ENCODE measurements at places on chromosomes 4 and X. TPM values are rescaled to one million over a fixed set of nuclear protein-coding genes. Genes with fewer than 3 reads are reported as not detected.
A peak's percentile ranks its signal among the peaks of the same experiment; 100 is the strongest.

The EBP gene
- total RNA-seq: 112 TPM

The LDOC1 gene
- 5.8 TPM for total RNA-seq

The PHOX2B gene
- total RNA-seq: not detected

The GYPE gene
- total RNA-seq: 0.46 TPM

The PHF8 gene
- total RNA-seq: 59.7 TPM

The PITX2 gene
- not detected for total RNA-seq

GRCh38 chrX:150459196-150459595 is 96.1 kb downstream of the MAMLD1 start:
- no peak for DNase-seq

DNA sequence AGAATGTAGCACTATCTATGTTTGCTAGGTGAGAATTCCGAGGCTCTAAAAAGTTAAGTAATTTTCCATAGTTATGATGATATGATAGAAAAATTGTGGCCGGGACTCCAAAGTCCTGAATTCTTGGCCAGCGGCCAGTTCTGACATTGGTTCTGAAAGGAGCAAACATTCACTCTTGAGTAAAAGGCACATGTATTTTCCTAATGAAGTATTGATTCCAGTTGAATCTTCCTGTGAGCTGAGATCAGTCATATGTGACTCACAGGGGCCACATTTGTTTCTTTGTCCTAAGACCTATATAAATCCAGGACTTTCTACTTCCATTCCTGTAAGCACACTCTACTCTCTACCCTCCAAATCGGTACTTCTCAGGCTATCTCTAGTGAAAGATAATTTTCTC is 349.9 kb downstream of the BMPR1B start:
- DNase-seq: no peak

- no peak for DNase-seq
Observed at GRCh38 chrX:68697465-68698125, 50.1 kb downstream of the STARD8 start.

GRCh38 chr4:149923736-149924135 is 108.1 kb upstream of the IQCM start:
- no peak for DNase-seq

DNA sequence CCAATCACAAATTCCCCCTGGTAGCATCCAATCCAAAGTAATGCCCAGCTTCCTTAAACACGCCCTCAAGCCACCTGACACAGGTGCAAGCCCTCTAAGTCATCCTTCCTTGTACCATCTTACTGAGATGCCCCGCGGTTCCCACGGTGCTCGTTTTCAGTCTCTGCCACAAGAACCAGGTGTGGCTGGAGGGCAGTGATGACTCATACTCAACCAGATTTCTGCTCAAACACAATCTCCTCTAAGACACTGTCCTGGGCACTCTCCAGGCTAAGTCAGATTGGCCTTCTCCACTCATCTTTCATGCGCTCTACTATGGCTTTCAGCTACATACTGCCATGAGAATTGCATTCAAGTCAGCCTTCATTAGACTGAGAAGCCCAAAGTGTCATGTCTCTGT is 3.5 kb downstream of the SH3KBP1 start:
- no peak for DNase-seq

GRCh38 chr4:20639346-20639745 is 60.9 kb upstream of the PACRGL start:
- no peak for DNase-seq

- DNase-seq: peak; percentile 68
Observed at GRCh38 chr4:110631584-110632505, 9.0 kb upstream of the PITX2 start.

DNA sequence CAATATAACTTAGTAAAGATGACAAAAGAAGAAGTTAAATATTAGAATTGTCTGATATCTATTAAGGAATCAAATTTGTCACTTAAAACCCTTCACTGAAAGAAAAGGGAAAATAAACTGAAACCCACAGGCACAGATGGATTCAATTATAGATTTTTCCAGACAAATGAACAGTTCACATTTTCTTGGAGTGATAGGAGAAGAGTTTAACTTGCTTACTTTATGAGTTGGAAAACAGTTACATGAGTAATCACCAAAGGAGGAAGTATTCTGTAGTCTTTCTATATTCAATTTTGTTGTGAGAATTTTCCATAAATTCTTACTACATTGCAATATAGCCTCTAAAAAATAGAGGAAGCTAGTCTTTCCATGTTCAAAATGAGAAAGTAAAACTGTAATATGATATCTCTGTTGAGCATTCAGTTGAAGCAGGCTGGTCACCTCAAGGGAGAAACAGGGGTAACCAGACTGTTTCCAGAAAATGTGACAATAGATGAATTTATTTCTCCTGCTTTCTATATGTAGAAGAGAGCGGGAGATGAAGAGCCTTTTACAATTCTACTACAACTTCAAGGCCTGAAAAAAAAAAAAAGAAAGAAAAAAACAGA is 330.3 kb upstream of the EPHA5 start:
- DNase-seq: no peak

- DNase-seq: no peak
Observed at GRCh38 chr4:12987284-12987683, 496.9 kb downstream of the RAB28 start.

DNA sequence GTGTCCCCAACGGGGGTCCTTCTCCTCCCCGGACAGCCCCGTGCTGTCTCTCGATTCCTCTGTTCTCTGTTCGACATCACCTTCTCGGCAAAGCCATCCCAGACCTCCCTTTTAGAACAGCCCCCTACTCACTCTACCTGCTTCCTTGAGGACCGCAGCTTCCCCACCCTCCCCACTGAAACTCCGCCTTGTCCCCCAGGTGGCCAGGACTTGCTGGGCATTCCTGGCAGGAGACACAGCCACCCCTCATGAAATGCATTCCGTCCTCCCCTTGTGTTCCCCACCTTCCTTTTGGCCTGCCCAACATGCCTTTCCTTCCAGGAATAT is 34.8 kb upstream of the GPR78 start:
- DNase-seq: no peak

DNA sequence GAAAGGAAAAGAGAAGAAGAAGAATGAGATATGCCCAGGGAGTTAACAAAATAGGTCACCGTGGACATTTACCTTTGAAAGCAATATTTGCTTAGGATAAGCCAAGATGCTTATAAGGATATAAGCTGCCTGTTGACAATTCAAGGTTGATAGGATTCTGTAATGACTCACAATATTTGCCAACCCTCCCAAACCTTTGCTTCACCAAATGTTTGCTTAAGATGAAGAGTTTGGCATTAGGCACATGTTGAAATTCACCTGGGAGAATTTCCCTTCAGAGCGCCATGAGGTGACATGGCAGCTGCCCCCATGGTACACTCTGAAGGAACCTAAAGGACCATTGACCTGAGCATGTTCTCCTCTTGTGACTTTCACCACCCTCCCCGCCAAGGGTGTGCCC is 4.6 kb downstream of the PALLD start:
- no peak for DNase-seq

DNA sequence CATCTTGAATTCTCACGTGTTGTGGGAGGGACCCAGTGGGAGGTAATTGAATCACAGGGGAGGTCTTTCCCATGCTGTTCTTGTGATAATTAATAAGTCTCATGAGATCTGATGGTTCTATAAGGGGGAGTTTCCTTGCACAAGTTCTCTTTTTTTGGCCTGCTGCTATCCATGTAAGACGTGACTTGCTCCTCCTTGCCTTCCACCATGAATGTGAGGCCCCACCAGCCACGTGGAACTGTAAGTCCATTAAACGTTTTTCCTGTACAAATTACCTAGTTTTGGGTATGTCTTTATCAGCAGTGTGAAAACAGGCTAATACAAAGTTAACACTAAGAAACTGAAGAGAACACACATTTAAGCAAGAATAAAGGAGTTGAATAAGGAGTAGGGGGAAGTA is 16.0 kb downstream of the TBCK start:
- no peak for DNase-seq

GRCh38 chr4:15003891-15004738 is 1.8 kb downstream of the CPEB2 start:
- DNase-seq: peak; percentile 59

DNA sequence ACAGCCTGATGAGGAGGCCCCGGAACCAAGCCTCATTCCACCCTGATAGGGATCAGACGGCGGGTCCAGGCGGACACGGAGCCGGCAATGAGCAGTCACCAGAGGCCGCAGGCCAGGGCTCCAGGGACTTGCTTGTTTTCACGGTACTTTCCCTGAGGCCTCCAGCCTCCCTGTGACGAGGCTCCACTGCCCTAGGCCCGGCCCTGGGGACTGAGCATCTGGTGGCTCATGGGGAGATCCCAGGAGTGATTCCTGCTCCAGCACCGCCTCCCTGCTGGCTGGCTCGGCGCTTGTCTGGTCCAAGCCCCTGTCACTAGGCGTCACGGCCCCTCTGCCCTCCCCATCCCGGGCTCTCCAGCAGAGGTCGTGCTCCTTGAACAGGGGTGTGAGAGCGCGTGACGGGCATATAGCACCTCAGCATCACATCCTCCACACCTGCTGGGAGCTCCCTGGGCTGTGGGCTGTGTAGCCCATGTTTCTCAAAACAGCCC is 14.1 kb downstream of the HTRA3 start:
- no peak for DNase-seq

- DNase-seq: no peak
Observed at GRCh38 chr4:148095346-148095923, 346.8 kb downstream of the NR3C2 start.

DNA sequence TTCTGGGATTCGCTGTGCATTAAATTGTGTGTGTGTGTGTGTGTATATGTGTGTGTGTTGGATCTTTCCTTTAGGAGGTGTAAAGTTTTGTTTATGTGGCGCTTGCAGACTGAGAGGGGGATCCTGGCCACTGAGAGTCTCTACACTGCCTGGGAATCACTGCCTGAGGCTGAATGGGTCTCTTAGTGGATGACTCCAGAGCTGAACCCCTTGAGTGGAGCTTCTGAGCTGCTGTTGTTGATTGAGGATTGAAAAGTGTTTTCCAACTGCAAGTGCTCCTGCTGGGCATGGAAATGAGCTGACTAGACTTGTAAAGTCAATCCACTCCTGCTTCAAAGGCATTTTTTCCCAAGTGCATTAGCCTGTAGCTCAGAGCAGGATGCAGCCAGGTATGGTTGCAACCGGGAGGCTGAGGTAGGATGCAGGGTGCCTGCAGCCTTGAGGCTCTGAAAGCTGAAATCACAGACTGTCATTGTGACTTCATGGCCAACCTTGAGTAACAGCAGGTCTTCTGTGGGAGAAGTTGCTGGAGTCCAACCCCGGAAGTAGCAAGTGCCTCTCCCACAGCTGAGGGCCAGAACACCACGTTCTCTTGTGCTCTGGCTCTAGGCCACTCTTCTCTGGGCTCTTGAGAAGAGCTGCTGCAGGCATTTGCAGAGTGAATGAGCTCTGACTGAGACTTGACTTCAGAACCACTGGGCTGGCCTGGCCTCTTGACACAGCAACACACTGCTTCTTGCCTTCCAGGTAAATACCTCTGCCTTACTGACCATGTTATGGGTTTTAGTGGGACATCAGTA is at the start of gene TBX22:
TBX22 (plus strand) TSS at position 613 of the 800 bp plus-strand sequence. CDS start 7,517 bp downstream, outside the sequence.
- no peak for DNase-seq

- DNase-seq: no peak
Observed at GRCh38 chr4:184104419-184105101, 113.1 kb downstream of the ENPP6 start.

GRCh38 chrX:26373829-26374228 is 157.9 kb downstream of the MAGEB5 start:
- no peak for DNase-seq

DNA sequence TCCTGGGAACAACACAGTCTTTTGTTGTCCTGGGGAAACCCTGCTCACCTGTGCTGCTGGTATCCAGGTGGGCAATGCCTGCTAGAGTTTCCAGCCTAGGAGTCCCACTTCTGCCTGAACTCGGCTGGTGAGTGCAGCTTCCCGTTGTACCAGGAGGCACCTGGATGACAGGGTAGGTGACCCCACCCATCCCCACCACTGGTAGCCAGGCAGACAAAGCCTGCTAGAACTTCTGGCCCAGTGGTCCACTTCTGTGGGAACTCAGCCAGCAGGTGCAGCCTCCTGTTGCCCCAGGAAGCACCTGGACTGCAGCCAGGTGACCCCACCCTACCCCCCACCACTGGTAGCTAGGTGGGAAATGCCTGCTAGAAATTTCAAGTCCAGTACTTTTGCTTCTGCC is 9.7 kb upstream of the TCEAL2 start:
- DNase-seq: no peak

DNA sequence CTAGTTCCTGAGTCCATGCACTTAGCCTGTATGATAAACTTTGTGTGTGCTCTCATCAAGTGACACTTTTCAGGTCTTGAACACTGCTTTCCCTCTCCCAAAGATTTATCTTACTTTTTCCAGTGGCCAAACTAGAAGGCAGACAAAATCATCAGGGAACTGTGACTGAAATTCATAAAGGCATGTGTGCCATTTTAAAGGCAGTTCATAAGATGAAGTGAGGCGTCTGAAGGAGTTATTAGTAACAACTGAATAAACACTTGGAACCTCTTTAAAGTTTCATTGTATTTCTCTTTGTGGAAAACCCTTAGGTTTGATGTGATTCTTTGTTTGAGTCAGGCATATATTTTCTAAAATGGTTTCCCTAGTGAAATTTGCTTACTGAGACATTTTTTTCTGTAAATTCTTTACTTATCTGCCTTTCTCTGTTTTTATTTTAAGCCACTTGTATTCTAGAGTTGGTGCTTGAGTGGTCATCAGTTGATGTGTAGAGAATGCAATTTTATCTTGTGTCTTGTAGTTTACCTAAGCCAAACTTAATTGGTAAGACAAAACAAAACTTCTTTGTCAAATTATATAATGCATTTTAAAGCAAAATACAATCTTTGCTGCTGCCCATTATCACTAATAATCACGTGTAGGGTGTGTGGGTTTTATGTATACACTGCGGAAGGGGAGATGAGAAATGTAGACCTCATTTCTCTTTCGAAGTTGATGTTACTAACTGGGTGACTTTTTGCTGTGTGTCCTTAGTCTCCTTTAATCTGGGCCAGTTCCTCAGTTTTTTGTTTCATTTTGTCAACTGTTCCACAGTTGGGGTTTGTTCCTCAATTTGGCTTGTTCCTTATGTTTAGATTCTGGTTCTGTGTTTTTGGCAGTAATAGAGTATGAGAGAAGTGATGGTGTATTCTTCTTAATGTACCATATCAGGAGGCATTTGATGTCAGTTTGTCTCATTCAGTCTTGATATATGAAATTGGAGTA is 56.8 kb downstream of the RBPJ start:
- DNase-seq: no peak

DNA sequence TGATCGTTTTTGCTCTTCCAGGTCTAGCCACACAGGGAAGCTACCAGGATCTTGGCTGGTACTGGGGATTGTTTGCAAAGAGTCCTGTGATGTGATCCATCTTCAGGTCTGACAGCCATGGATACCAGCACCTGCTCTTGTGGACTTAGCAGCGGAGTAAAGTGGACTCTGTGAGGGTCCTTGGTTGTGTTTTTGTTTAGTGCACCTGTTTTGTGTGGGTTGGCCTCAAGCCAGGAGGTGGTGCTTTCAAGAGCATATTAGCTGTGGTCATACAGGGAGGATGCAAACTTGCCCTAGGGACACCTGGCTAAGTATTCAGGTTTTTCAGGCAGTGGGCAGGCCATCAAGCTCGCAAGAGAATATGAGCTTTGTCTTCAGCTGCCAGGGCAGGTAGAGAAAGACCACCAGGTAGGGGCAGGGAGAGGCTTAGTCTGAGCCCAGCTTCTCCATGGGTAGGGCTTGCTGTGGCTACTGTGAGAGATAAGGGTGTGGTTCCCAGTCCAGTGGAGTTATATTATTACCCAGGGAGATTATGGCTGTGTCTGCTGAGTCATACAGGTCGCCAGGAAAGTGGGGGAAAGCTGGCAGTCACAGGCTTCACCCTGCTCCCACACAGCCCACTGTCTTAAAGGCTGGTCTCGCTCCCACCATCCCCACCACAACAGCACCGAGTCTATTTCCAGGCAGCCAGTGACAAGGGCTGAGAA is 293.7 kb downstream of the PCDH18 start:
- no peak for DNase-seq
